ENCODE measurements at places on chromosomes 6 and 20.

DNA sequence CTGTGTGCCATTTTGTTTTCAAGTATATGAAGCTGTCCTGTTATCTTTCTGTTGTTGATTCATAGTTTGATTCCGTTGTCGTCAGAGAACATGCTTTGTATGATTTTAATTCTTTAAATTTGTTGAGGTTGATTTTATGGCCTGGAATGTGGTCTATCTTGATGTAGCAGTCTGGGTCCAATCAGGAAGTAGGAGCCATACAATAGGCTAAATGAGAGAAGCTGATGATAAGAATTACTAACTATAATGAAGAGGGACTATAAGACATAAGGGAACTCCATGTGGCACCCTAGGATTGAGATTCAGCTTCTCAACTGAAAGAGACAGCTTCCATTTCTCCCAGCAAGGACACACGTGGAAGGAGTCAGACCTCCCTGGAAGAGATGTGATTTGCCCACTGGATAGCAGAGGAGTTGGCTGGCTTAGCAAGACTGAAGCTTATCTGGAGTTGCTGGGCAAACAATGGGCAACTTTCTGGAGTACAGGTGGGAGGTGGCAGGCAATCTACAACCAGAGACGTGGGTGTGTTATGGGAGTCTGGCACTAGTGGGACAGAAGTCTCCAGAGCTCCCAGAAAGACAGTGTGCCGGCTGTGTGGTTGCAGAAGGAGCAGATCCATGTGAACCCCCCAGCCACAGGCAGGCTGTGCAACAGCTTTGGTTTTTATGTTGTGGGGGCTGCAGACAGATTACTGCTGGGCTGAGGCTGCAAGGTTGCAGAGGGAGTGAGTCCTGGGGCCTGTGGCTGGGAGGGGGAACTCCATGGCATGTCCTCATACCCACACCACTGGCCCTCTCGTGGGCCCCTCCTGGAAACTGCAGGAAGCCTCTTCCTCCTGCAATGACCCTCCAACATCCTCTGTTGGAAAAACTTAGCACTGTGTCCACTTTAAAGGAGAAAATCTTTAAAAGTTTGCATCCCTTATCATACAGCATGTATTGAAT lies 7.1 kb downstream of the ZNF831 start:
- no peak for DNase-seq

- peak; percentile 21 for DNase-seq
Observed at GRCh38 chr6:27111743-27112142, 135.8 kb upstream of the PRSS16 start.

DNA sequence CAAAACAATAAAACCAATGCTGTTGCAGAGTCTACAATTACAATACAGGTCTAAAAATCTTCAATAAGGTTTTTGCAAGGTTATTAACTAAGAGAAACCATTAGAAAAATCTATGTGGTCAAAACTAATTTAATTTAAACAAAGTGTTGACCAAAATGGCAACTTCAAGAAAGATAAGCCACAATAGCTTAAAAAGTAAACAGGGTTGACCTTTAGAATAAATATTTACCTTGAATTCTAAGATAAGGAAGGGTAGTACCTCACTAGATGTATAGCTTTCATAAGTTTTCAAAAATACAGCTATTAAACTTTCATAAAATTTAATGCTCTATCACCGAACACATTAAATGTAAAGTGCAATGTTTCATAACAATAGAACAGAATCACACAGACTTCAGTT lies 11.4 kb downstream of the RTN4IP1 start:
- DNase-seq, result no peak

- DNase-seq, result no peak
Observed at GRCh38 chr6:16514249-16514648, 247.0 kb downstream of the ATXN1 start.

DNA sequence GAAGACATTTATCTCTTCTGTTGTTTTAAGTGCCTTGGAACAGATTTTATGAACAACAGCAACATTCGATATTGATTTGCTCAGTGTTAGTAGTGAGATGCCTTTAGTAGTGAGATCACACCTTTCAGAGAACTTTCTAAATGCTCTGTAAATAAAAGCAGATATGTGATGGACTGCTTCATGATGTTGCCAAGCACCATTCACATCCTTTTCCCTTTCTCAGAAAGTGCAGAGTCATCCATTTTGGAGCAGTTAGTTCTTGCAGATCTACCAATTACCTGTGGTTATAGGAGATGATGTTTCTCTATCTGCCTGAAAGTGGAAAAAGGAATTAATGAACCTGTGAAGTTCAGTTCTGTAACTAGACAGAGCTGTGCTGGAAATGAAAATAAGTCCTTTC lies 27.0 kb downstream of the CBFA2T2 start:
- DNase-seq, result peak; percentile 22

DNA sequence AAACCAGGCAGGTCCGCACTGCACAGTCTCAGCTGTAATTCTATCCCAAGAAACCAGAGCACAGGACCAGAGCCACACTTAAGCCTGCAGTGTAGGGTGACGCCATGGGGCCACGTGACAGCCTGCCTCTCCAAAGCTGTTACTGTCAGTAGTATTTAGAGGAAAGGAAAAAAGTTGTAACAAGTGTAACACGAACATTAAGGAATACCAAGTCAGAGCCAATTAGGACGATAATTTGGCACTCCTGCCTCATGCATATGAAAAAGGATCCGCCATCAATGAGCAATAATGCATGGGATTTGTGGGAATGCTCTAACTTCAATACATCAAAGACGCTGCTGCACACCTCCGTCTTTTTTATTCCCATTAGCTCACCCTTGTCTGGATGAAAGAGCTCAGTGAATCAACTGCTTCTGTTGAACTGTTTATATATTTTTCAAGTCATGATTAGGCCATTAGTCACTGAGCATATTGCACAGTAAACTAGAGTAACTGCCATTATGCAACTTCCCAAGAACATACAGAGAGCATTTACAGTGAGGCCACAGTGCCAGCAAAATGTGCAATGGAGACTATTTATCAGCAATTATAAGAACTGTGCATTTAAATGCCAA lies 79.9 kb downstream of the ATXN1 start:
- no peak for DNase-seq

GRCh38 chr6:153086225-153086990 lies 44.7 kb downstream of the RGS17 start:
- DNase-seq, result no peak

GRCh38 chr6:133099573-133099972 lies 141.6 kb upstream of the EYA4 start:
- no peak for DNase-seq

All from OCI-LY7 (cell line).